ENCODE measurements at places on chromosomes 1 and 21.

DNA sequence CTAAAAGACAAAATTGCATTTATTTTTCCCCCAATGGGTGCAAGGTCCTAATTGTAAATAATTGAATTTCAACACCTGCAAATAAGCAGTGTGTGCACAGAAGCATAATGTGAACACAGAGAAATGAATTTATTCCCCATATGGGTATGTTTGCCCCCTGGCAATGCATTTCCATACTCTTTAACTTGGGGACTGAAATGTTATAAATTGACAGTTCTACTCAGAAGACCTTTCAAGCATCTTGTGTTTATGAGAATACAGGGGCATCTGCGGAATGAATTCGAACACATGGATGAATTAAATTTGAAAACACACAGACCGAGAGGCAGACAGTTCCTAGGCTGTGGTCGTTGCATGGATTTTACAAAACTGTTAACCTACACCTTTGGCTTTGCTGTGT lies 3.5 kb downstream of the PBX1 start:
- no peak for DNase-seq

GRCh38 chr1:213231795-213232231 lies 180.8 kb downstream of the RPS6KC1 start:
- no peak for DNase-seq

DNA sequence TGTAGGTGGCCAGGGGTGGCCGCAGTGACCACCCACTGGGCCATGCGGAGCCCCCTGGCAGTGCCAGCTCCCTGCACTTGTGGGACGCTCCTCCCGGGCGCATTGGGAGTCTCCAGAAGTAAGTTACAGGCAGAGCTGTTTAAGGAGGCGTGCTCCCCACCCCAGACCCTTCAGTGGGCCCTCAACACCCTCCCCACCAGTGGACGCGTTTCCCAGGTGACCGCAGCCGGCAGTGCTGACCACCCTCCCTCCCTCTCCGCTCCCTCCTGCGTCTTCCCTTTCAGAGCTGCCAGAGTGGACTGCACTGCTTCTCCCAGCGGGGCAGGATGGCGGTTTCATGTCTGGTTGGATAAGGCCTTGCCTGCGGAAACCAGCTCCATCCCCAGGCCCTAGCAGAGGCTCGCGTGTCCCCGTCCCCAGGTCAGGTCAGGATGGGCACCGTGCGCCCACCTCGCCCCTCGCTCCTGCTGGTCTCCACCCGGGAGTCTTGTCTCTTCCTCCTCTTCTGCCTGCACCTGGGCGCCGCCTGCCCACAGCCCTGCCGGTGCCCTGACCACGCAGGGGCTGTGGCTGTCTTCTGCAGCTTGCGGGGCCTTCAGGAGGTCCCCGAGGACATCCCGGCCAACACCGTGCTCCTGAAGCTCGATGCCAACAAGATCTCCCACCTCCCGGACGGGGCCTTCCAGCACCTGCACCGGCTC lies 1.1 kb downstream of the LRRC3 start:
- no peak for DNase-seq

DNA sequence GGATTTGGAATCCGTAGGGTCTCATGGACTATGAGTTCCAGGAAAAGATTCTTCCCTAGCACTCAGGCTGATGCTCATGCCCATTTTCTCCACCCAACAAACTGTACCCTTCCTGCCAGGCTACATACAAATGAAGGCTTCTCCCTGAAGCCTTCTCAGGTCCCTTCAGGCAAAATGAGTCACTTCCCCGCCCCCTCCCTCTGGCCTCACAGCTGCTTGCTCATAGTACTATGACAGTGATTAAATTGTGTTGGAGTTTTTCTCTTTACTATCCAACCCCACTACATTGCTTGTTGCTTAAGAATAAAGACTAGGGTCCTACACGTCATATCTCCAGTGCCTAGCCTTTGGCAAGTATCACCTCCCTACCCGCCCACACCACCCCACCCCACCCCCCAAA lies 207.6 kb upstream of the NFIA start:
- DNase-seq, result no peak

- no peak for DNase-seq
Measured at GRCh38 chr1:9841460-9841859, 17.7 kb upstream of the CLSTN1 start.

DNA sequence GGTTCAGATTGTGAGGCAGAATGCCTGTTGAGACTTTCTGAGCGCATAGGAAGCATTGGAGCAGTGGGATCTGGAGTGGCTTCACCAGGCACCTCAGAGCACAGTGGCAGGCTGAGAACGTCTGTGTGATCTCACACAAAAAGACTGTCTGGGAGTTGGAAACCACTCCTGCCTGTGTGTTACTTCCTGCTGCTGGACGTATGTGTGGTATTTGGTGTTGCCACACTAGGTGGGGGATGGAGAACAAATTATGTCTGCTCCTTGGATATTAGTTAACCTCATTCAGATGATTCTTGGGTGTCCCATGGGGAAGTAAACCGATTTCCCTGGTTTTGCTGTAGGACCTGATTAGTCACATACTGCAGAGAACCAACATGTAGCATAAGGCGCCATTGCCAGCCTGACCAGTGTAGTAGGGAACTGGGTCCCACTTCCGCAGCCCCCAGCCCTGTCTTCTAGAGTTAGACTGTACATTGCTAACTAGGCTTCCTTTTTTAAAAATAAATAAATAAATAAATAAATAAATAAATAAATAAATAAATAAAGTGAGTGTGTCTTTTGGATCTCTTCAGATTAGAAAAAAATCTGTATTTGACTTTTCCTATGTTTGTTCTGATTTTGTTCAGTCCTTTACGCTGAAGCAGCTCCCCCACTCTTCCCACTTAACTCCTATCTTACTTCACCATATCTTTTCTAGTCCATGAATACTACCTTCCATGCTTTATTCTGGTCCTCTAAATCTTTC lies 26.9 kb downstream of the UCK2 start:
- no peak for DNase-seq

DNA sequence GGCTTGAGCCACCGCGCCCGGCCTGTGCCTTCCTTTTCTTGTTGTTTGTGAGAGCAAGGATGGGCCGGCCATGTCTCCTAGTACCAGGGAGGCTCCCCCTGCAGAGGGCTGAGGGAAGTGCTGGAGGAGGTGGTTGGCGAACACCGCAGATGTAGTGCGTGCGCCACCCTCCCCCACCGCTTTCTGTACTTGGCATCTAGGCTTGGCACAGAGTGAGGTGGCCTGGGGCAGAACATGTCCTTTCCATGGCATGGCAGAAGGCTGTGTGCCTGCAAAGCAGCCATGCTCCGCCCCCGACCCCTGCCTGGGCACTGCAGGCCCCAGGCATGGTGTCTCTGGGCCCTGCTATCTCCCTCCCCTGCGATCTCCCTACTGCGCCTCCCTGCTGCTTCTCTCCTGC lies 30.7 kb downstream of the ALPL start:
- no peak for DNase-seq

DNA sequence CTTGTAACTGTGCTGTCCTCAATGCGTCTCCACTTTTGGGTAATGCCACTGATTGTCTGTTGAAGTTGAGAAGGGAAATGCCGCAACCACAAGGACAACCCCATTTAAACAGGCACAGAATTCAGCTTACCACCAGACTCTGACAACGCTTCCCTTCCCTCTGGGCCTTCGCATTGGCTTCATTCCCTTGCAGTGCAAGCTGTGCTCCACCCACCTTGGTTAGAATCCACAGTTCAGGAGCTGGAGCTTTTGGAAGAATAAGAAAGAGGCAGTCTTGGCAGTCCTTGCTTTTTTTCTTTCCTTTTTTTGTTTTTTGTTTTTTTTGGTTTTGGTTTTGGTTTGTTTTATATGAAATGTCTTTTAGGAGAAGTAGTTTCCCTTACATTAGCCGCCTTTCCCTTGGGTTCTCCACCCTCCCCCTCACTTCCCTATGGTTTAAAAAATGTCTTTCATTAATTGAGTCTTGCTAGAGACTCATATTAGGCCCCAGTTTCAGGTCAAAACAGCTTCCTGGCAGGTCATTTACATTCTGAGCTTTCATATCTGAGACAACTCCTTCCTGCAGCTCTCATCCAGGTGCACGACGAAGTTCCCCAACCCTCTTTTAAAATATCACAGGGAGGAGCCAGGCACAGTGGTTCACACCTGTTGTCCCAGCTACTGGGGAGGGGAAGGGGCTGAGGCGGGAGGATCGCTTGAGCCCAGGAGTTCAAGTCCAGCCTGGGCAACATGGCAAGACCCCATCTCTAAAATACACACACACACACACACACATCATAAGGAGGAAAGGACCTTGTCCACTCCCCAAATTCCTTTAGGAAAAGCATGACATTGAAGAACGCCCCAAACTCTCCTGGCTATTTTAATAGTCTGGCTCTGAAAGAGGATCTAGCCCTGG lies 20.7 kb upstream of the LAX1 start:
- DNase-seq, result no peak

All from activated gamma-delta T cell treated with anti-CD3 and anti-CD28 coated beads, Interleukin-2, amount 50 U/mL, for 16 hours (primary cell).